Smooth muscle cell of trachea (primary cell): ENCODE measurements at places on chromosomes 7 and 10. TPM values are rescaled to one million over a fixed set of nuclear protein-coding genes. Genes with fewer than 3 reads are reported as not detected.

Gene GARIN1A
- 1.5 TPM in 2 replicates for total RNA-seq

Gene UNCX
- total RNA-seq = not detected in 2 replicates

Gene ANKRD30A
- not detected in 2 replicates for total RNA-seq

Gene PNLIPRP2
- total RNA-seq = not detected in 2 replicates

Gene CRHR2
- total RNA-seq = not detected in 2 replicates

Gene MSMB
- not detected in 2 replicates for total RNA-seq

Gene NOS3
- 0.99 and 2.0 TPM in 2 replicates for total RNA-seq

Gene NRBF2
- 42.8 and 49.0 TPM in 2 replicates for total RNA-seq

Gene ZNRF2
- 6.5 and 8.3 TPM in 2 replicates for total RNA-seq

Gene FAM171A1
- total RNA-seq = 14.0 and 22.7 TPM in 2 replicates

Gene PAX2
- not detected in 2 replicates for total RNA-seq

Gene TNS3
- 27.5 and 77.6 TPM in 2 replicates for total RNA-seq

Gene ICA1
- total RNA-seq = 0.33 and 0.44 TPM in 2 replicates

Gene PPP1R3A
- not detected in 2 replicates for total RNA-seq

Gene MET
- total RNA-seq = 12.6 and 17.5 TPM in 2 replicates

Gene CALN1
- total RNA-seq = not detected in 2 replicates

Gene LIPJ
- total RNA-seq = 0.17 TPM in 1 of 2 replicates, not detected in the other

Gene RAMP3
- total RNA-seq = 0.58 and 1.8 TPM in 2 replicates

Gene RTKN2
- total RNA-seq = 0.33 and 1.3 TPM in 2 replicates

Gene AMZ1
- total RNA-seq = 0.15 and 1.3 TPM in 2 replicates

Gene CALU
- 765 and 1,135 TPM in 2 replicates for total RNA-seq

Gene CPA2
- not detected in 2 replicates for total RNA-seq

Gene CUL2
- 28.9 and 33.9 TPM in 2 replicates for total RNA-seq

Gene C10orf67
- total RNA-seq = under 0.01 and 0.44 TPM in 2 replicates

Gene TFR2
- 0.33 TPM in 1 of 2 replicates, not detected in the other for total RNA-seq

Gene PDZD8
- 17.9 and 18.0 TPM in 2 replicates for total RNA-seq

Gene DCLRE1A
- 4.8 and 8.3 TPM in 2 replicates for total RNA-seq

Gene SH2D4B
- total RNA-seq = not detected in 2 replicates

Gene UBE2D4
- total RNA-seq = 8.0 and 17.4 TPM in 2 replicates

Gene CPEB3
- 0.66 and 0.73 TPM in 2 replicates for total RNA-seq

Gene C10orf143
- total RNA-seq = 0.87 and 1.2 TPM in 2 replicates

Gene PLEKHS1
- under 0.01 TPM in 1 of 2 replicates, not detected in the other for total RNA-seq

Gene CYP3A7
- total RNA-seq = 0.33 TPM in 1 of 2 replicates, not detected in the other

Gene EVX1
- not detected in 2 replicates for total RNA-seq

Gene TMEM139
- 0.50 TPM in 1 of 2 replicates, not detected in the other for total RNA-seq

Gene NUPR2
- total RNA-seq = not detected in 2 replicates
